ENCODE measurements at places on chromosomes 3 and 15.

- no peak for DNase-seq
These were observed 86.9 kb upstream of the UBE2E2 start for GRCh38 chr3:23116081-23116837.

GRCh38 chr3:50015918-50016317, 72.8 kb upstream of the RBM5 start:
- DNase-seq: no peak

GRCh38 chr15:66862940-66863335, 160.9 kb downstream of the SMAD6 start:
- DNase-seq: peak; percentile 60

- peak; percentile 73 for DNase-seq
These were observed at the start of gene DPH6 for GRCh38 chr15:35545824-35546510. Gene DPH6, minus strand, starts transcription at chr15:35546165. Its CDS starts 24 bp downstream, at chr15:35546141.

- DNase-seq: no peak
These were observed 69.9 kb upstream of the DLG1 start for GRCh38 chr3:197368330-197368729.

DNA sequence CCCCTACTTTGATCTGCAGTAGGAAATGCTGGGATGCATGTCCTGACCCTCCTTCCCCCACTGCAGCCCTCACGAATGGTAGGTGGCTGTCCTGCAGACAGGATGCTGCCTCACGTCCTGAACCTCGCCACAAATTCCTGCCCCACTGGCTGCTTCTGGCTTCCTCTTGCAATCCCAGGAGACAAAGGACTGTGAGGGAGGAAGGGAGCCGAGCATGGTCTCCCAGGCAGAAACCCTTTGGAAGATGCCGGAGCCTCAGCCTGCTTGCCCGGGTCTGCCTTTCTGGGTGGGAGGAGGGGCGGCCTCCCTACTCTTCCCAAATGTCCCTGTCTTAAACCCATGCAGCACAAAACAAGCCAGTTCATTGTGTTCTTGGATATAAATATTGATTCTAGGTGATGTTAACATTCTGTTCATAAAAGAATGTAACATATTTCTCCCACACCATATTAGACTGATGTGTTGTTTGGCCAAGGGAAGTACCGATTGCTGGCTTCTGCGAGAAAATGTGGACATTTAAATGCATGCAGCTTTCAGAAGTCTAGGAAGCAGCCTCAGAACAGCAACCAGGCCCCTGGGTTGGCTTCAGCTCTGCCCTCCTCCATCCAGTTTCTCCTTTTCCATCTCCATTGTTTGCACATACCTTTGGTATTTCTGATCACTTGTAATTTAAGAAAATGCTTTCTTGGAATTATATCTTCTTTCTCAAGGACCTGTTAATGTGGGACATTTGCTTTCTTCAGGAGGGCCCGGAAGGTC, 75.3 kb downstream of the HMG20A start:
- DNase-seq: no peak

DNA sequence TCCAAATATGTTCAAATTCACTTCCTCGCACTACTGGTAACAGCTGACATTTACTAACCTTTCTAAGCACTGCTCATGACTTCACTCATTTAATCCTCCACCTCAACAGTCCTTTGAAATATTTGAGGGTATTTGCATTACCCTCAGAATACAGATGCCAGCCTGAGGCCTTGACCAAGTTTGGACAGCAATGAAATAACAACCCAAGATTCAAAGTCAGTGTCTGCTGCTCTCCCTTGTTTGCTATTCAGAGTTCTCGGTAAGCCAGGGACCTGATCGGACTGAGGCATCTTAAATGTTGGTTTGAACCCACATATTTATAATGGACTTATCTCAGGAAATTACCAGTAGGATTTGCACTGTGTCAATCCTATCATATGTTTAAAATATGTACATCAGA, 19.9 kb upstream of the SNRK start:
- DNase-seq: no peak

- DNase-seq: no peak
These were observed 21.6 kb upstream of the RGMA start for GRCh38 chr15:93110502-93111040.

DNA sequence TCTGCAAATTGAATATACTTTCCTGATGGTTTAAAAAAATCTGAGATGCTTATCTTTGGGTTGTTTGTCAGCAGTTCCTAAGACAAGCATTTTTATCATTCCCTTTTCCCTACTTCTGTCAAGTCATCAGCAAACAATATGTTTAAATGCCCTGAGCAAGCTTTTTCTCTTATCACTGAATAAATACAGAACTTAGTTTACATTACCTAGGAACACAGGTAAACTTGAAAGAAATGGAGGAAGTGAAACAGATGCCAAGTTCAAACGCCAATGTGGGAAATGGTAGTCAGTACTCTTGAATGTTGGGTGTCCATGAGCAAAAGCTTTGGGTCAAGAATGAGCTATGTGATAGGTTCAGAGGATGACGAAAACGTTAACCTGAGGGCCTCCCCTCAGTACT, 17.2 kb upstream of the TCAIM start:
- DNase-seq: no peak

GRCh38 chr3:12891985-12892839, 50.8 kb upstream of the RPL32 start:
- DNase-seq: peak; percentile 56

GRCh38 chr15:89333959-89334509, 590 bp downstream of the POLG start:
- DNase-seq: no peak

GRCh38 chr3:180116658-180117057, 79.9 kb upstream of the PEX5L start:
- DNase-seq: no peak

GRCh38 chr3:136495213-136495612, 245.1 kb downstream of the PCCB start:
- no peak for DNase-seq

DNA sequence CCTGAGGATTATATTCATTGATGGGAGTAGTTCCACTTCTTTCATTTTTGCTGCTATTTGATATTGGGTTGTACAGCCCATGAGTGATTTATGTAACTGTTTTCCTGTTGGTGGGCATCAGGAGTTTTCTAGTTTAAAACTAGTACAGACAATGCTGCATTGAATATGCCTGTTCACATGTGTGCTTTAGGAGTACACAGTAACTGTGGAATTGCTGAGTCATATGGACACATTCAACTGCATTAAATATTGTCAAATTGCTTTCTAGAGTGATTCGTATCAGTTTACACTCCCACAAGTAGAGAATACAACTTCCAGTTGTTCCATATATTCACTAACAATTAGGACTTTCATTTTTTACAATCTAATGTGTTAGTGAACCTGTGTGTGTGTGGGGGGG, 59.8 kb upstream of the THSD4 start:
- no peak for DNase-seq

- no peak for DNase-seq
These were observed 238.7 kb downstream of the XXYLT1 start for GRCh38 chr3:195032106-195032759.

GRCh38 chr3:141887051-141887450, 10.6 kb downstream of the ATP1B3 start:
- DNase-seq: no peak

GRCh38 chr3:50126287-50127211, 28.6 kb upstream of the SEMA3F start:
- no peak for DNase-seq

DNA sequence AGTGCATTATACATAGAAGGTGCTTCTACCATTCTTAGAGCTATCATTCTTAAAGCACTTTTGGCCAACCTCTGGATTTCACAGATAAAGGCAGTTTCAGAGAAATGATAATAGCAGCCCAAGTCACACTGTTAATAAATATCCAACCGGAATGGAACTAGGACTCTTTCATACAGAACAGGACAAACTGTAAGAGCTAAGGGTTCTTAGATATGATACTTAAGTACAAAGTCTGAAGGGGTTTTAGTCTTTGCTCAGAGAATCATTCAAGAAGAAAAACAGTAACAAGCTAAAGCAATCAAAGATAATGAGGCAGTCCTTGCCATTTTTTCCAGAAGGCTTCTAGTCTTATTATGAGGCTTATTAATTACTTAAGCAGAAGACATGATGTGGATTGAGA, 239.0 kb downstream of the ERC2 start:
- no peak for DNase-seq

GRCh38 chr15:38088971-38089370, 154.5 kb downstream of the TMCO5A start:
- DNase-seq: no peak

- DNase-seq: no peak
These were observed 3.6 kb upstream of the COL6A5 start for GRCh38 chr3:130341882-130342281.

- no peak for DNase-seq
These were observed 3.2 kb downstream of the LAMP3 start for GRCh38 chr3:183159333-183159732.

- no peak for DNase-seq
These were observed 15.6 kb downstream of the EOGT start for GRCh38 chr3:68997887-68998286.

GRCh38 chr3:187002915-187003314, 72.6 kb downstream of the ST6GAL1 start:
- DNase-seq: no peak

GRCh38 chr3:108847187-108847586, 24.6 kb downstream of the TRAT1 start:
- DNase-seq: no peak

DNA sequence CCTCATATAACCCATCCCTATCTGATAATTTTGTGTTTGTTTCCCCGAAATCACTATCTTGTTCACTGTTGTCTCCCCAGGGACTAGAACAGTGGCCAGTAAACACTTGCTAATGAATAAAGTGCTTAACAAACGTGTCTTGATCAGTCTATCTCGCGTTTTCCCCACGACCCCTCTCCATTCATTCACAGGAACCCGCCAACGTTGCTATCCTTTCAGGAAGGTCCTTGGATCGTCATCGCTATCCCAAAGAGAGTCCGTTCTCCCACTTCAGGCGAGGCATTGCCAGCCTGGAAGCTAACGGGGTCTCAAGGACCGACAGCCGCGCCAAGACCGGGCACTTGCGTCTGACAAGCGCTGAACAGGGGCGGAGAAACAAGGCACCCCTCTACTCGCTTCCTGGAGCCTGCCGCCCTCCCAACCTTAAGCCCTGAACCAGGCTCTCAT, 344 bp downstream of the LINS1 start:
- no peak for DNase-seq

DNA sequence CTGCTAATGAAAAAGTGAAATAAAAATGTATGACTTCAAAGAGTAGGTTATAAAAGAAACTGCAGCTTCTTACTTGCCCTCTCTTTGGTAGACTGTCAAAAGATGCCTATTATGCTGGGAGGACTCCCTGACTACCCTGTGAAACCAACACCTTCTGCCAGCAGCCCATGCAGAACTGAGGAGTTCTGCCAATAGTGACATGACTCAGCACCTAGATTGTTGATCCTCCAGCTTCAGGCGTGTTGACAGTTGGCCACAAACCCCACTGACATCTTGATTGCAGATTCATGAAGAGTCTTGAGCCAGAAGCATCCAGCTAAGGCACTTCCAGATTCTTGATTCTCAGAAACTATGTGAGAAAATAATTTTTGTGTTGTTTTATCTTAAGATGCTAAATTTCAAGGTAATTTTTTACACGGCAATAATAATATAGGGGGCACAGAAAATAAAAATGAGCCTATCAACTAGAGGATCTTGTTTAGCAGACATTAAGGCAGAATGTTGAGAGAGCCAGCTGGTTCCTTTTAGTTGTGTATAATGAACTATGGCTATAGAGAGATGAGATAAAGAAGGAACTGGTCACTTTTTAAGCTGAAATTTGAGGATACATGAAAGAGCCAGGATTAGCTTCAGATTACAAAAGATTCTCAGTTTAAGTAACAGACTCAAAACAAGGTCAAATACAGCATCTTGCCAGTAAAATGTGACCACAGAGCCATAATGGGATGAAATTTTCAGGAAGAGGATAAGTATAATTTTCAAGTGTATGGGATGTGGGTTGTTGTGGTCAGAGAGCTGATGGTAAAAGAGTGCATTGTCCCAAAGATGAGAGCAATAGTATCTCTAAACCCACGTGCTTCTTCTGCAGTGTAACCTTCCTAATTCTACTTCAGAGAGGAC, 588.7 kb upstream of the CBLB start:
- no peak for DNase-seq

GRCh38 chr3:184500344-184500923, 61.2 kb upstream of the EPHB3 start:
- DNase-seq: no peak

DNA sequence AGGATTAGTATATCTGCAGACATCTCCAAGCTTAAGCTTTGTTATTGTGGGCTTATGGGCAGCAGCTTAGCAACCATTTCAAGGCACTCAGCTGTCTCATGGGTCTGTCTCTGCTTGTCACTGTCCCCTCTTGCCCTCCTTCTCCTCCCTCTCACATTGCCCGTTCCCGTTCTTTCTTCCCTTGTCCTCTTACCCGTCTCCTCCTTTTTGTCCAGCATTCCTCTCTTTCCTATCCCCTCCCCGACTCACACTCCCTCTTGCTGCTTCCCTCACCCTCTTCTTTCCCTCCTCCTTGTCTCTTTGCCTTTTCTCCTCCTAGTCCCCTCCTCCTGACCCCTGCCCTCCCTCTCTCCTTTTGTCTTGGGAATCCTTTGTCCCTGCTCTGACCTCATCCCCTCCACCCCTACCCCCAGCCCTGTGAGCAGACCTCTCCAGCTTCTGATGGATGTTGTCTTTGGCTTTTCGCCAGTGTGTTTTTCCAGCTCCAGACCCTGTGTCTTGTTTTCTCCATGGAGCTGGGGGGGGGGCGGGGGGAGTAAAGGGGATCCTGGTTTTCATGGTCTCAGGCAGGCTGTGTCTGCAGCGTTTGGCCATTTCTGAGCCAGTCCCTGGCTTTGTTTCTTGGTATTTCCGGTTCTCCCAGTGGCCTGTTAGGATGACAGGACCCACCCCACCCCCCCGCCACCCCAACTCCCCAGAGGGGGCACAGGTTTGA, 47.9 kb upstream of the TRAK1 start:
- DNase-seq: no peak

GRCh38 chr15:50192164-50192563, 10.2 kb downstream of the SLC27A2 start:
- no peak for DNase-seq

- no peak for DNase-seq
These were observed 47.2 kb downstream of the TLNRD1 start for GRCh38 chr15:81047928-81048327.

GRCh38 chr15:101019366-101019896, 100.3 kb downstream of the LRRK1 start:
- DNase-seq: no peak

DNA sequence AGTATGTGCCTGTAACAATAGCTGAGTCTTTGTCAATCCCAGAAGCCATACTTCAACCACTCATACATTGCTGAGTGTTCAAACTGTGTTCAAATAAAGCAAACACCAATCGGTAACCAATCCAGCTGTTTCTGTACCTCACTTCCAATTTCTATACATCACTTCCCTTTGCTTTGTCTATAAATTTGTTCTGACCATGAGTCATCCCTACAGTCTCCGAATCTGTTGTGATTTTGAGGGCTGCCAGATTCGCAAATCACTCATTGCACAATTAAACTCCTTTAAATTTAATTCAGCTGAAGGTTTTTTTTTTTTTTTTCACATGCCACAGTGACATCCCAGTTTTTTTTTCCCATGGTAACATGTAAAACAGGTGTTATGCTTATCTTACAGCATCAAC, 870.3 kb downstream of the NAALADL2 start:
- no peak for DNase-seq

Data from thymus (tissue), 14 donors.